Stimulated activated CD8-positive, alpha-beta memory T cell treated with anti-CD3 and anti-CD28 coated beads, Interleukin-7, amount 100 ng/mL, for 1 hour (primary cell): ENCODE measurements at places on chromosomes 2 and 18.

GRCh38 chr18:23662309-23663263, at the start of gene ANKRD29:
ANKRD29 (minus strand) TSS chr18:23662911; CDS start chr18:23662730, 181 bp downstream.
- DNase-seq: peak; percentile 13

DNA sequence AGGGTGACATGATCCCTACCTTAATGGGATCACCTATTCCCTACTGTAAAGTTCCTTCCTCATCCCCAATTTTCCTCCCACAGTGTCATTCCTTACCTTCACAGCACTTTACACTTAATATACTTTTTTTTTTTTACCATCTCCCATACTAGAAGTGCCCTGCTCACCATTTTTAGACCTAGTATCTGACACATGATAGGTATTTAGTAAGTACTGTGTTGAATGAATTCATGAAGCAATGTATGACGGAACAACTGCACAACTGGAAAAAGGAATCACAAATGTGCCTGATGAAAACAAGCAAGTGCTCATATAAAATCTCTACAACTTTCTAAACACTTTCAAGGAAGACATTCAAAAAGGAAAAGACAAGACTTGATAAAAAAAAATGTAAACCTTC, 77.0 kb upstream of the ST8SIA5 start:
- no peak for DNase-seq

- no peak for DNase-seq
Measured at GRCh38 chr18:32438173-32438572, 32.5 kb downstream of the GAREM1 start.

- DNase-seq: no peak
Measured at GRCh38 chr2:127584516-127585033, 49.1 kb downstream of the MYO7B start.

DNA sequence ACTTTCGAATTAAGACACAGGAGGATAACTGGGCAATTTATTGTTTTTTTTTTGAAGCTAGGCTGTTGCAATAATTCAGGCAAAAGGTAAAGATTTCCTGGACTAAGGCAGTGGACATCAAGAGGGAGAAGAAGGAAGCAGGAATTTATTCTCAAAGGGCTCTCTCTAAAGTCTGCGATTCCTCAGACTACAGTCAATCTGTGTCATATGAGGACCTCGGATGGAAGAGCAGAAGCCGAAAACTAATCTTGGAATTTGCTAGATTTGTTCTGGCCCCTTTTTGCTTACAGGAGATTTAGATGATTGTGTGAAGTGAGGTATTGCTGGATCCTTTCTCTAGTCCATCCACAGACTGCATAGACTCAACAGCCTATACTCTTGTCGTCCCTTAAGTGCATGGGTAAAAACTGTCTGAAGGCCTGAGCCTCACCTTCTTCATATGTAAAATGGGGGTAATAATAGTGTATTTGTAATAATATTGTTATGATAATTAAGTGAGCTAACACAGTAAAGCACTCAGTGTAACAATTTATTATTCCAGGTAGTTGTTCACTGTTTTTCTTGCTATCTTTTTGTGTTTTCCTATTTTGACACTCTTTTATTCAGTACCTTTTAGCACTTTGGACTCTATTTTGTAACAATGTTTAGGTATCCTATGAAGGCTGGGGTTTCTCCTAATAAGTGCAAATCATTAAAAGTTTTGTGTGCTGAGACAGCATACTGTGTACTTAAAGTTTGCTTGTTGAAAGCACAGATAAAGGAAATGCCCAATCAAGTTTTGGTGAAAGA, 54.2 kb upstream of the NT5C1B start:
- DNase-seq: no peak

DNA sequence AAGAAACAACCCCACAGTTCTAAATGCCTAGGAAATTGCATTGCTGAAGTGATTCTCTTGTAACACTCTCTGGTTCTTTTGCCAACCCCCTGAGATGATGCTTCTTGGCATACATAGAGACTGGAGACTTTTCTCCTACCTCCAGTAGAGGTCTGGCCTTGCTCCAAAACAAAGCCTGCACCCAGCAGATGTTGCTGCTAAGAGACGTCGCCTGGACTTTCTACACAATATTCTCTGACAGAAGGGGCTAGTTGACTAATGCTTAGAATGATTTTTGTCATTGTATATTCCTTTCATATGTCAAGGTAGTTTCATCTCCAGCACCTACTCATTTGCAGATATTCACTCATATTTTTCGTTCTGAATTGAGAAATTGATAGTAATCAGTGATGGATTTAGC, 24.6 kb downstream of the SOWAHC start:
- DNase-seq: no peak

GRCh38 chr18:46793565-46793964, 36.7 kb upstream of the ST8SIA5 start:
- DNase-seq: no peak

GRCh38 chr2:3291113-3291512, 86.5 kb downstream of the EIPR1 start:
- DNase-seq: no peak

GRCh38 chr2:136328207-136328795, 210.4 kb upstream of the CXCR4 start:
- DNase-seq: no peak

GRCh38 chr2:60309336-60309735, 244.1 kb downstream of the BCL11A start:
- DNase-seq: no peak

DNA sequence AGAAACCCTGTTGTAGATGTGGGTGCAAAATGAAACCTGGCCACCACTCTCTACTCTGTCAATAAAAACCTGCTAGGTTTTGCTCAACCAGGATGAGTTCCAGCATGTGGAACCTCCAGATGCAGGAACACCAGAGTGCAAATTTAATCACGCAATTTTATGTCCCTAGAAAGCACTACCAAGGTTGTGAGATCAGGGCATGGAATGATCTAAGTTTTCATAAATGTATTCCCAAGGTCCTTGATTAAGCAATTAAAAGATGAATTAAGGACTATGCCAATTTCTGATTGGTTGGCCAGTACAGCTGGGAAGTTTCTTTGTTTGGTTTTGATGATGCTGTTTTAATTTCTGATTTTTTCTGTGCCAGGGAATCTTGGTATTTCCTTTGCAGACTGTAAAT, 179.2 kb downstream of the KCNS3 start:
- DNase-seq: no peak

DNA sequence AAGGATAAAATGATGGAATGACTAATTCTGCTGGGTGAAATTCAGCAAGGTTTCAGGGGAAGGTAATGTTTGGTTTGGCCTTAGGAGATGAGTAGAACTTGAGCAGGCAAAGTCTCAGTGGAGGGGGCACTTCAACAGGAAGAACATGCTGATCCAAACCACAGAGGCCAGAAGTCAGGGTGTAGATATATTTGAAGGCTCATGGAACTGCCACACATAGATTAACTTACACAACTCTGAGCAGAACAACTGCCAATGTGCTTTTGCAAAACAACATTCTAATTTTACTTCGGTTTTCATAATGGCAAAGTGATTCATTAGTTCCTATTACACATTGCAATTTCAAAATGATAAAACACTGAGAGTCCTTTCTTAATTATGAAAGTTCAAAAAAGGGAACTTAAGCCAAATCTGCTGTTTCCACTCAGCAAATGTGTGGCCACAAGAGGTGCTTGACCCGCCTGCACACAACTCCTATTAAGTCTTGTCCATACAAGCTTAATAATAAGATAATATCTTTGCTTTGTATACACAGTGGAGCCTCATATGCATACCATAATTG, 284.8 kb downstream of the MREG start:
- no peak for DNase-seq

GRCh38 chr2:225122007-225122406, 79.7 kb upstream of the DOCK10 start:
- no peak for DNase-seq

DNA sequence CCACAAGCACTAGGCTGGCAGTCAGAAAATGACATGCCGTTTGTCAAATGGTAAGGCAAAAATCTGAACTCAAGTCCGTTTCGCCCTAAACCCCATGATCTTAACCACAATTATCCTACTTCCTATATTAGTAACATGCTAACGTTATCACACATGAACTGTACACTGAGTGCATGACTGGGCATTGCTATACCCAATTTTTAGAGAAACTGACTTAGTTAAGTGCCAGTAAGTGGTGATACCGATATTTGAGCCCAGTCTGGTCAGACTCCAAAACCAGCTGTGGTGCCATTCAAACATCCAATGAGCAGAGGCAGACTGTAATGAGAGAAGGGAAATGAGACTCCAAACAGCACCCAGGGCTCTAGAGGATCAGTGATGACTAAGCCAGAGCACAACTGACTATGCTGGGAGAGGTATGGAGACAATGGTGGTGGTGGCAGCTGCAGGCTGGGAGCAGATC, 311.7 kb upstream of the PKDCC start:
- no peak for DNase-seq

- no peak for DNase-seq
Measured at GRCh38 chr2:72028996-72029395, 118.7 kb downstream of the CYP26B1 start.

GRCh38 chr2:16008856-16009255, 68.5 kb downstream of the MYCN start:
- no peak for DNase-seq

GRCh38 chr18:6982398-6982797, 135.2 kb downstream of the LAMA1 start:
- DNase-seq: no peak

GRCh38 chr18:62245177-62245576, 58.1 kb downstream of the RELCH start:
- no peak for DNase-seq

DNA sequence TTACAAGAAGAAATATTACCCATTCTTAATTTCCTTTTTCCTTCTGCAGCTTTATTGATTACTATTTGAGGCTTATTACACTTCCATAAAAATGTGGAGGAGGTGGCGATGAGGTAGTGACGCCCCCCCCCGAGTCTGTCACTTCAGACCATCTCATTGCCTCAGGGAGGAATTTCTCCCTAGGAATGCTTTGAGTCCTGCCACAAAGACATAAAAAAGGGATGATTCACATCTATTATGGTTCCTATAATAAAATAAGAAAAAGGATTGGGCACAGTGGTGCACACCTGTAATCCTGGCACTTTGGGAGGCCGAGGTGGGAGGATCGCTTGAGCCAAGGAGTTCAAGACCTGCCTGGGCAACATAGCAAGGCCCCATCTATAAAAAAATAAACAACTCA, 93.7 kb downstream of the AOX1 start:
- no peak for DNase-seq

DNA sequence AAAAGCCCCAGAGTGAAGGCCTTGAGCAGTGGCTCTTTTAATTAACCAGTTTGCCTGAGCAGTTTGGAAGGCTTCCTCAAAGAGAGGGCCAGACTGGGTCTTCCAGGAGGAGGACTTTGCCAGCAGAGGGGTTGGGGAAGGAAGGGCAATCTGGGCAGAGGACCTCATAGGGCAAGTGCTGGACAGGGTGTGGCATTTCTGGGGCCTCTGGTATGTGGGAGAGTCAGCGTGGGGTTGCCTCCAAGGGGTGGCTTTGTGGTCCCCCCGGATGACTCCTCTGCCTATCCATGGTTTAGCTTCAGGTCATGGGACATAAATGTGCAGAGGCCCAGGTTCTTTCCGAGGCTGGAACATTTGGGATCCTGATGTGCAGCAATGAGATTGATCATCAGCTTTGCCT, 12.6 kb downstream of the GLI2 start:
- DNase-seq: no peak

- no peak for DNase-seq
Measured at GRCh38 chr2:180385601-180386201, 378.6 kb upstream of the CWC22 start.

GRCh38 chr2:117714110-117714509, 100.4 kb upstream of the DDX18 start:
- no peak for DNase-seq

DNA sequence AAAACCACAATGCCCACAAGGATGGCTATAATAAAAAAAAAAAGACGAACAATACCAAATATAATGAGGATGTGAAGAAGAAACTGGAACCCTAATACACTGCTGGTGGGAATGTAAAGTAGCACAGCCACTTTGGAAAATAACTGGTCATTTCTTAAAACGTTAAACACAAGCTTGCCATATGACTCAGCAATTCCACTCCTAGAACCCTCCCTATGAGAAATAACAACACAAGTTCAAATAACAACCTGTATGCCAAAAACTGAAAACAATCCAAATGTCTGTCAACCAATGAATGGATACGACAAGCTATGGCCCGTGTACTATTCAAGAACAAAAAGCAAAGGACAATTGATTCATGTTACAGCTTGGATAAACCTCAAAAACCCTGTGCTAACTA, 7.0 kb upstream of the ALPK2 start:
- no peak for DNase-seq

DNA sequence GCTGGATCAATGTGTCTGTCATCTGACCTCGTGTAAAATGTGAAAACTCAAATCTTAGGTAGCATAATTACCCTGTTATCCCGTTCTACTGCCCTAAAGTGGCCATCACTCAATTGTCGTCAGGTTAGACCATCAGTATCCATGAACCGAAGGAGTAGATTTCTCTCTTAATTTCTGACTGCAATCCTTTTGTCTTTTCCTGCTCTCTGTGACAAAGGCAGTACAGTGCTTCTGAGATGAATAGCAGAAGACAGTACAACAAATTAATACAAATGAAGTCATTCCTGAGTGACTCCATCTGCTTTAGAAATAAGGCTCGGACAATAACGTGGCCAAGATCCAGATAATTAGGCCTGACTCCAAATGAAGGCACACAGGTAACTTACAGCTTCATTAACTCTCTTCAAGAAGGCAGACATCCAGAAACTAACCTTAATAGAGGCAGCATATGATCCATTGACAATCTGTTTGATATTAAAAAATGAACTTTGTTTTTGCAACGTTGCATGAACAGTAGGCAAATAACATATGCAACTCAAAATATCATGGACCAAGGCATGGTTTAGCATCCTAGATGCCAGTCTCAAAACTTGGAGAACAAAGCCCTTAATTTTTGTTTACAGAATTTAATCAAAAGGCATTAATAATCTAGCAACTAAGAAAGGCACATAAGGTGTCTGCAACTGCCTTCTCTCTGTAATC, 96.7 kb upstream of the CDH20 start:
- no peak for DNase-seq

- DNase-seq: no peak
Measured at GRCh38 chr2:138356178-138356577, 145.4 kb upstream of the SPOPL start.

GRCh38 chr2:84077496-84077895, 381.6 kb downstream of the SUCLG1 start:
- no peak for DNase-seq

DNA sequence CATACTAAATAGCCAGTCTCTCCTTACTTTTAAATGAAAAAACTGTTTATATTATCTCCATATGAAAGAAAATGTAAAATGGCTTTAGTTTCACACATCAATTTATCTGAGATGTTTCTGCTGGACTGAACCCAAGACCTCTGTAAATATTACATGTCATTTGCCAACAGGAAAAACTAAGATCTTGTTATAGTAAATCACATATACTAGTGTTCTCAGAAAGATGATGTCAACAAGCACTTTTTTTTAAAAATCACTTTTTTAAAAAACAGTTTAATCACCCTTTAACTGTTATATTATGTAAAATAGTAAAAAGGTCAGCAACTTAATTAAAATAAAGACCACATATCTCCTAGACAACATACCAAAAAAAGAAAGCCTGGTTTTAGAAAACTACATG, 46.3 kb downstream of the PTPN2 start:
- no peak for DNase-seq

- DNase-seq: no peak
Measured at GRCh38 chr2:38375696-38376345, 1.3 kb downstream of the ATL2 start.

- DNase-seq: no peak
Measured at GRCh38 chr18:76967721-76968472, 145.5 kb downstream of the ZNF236 start.
